ENCODE measurements at places on chromosomes 5 and 9.

DNA sequence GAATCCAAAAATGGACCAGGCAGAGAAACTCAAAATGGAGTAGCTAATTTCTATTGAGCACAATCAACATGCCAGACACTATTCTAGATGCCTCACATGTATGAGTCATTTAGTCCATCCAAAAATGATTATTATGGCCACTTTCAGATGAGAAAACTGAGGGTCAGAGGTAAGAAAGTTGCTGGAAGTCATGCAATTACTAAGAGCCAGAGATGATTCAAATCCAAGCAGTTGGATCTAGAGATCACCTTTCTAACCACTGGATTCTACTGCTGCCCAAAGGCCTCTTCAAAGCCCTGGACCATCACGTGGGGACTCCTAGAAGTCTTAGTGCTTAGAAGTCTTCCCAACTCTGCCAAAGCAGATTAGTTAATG lies 51.8 kb upstream of the HMHB1 start:
- DNase-seq: no peak

DNA sequence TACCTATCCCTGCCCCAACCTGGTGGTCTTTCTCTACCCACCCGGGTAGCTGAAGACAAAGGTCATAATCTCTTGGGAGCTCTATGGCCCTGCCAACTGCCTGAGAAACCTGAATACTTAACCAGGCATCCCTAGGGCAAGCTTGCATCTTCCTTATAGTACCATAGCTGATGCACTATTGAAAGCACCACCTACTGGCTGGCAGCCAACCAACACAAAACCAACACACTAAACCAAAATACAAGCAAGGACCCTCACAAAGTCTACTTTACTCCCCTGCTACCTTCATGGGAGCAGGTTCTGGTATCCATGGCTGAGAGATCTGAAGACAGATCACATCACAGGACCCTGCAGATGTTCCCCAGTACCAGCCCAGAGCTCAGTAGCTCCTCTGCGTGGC lies 171.8 kb upstream of the TAS2R1 start:
- DNase-seq: no peak

GRCh38 chr5:180825768-180826525 lies 23.3 kb upstream of the MGAT1 start:
- no peak for DNase-seq

DNA sequence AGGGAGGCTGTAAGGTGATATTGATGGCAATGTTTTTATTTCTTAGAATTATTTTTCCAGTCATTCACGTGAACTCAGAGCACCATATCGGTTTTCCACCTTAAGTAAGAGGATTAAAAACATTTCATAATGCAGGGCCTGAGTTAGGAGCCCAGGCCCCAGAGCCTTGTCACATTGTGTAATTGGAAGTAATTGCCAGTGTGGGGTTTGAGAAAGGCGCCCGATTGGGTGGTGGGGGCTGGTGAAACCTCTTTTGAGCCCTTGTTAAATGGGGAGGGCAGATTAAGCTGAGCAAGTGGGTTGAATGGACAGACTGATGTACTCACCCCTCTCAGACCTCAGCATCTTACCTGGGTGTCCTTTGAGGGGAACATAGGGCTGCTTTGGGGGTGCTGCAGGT lies 116.7 kb upstream of the PITX1 start:
- DNase-seq: no peak

DNA sequence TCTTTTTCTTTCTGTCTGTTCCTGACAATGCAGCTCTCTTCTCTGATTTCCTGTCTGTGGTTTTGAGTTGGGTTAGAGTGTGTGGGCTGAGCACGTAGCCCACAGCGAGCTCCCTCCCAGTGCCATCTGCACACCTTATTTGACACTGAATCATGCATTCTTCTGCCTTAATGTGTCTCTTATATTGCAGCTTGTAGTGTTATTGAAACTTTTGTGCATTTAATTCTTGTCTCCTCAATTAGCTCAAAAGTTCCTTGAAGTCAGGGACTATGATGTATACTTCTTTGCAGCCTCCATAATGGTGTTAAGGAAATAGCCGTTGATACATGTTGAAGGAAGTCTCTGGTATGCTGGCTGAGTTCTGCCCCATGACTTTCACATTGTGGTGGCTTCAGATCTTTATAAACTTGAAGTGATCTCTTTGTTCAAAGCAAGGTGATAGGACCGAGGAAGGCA lies 576.2 kb upstream of the CLINT1 start:
- DNase-seq: peak; percentile 8

DNA sequence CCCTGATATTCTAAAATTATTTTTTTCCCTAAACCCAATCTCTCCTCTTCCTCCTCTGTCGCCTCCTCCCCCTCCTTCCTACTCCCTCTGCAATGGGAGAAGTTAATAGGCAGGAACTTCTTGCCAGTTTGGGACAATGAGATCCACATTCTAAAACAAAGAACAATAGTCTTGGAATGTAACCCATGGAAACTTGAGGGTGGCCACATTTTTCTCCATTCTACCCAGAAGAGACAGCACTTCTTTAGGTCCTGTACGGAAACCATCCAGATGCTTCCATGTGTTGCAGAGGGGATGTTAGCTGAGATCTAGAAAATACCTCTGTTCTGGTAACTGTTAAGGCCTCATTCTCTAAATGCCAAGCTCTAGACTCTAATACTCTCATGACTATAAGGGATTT lies 10.0 kb downstream of the SPARC start:
- DNase-seq: no peak

DNA sequence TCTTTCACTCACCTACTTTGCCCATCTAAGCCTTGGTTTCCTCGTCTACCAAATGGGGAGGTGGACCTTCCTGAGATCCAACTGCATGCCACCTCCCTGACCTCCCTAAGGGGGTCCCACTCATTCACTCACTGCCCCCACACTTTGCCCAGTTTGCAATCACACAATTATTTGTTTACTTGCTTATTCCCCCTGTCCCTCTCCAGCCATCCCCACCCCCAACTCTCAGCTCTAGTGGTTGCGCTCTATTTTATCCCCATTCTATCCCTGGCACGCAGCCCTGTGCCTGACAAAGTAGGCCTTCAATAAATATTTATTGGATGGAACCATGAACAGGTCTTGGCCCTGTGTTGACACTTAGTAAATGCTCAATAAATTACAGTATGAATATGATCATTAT lies 130.8 kb upstream of the LARP1 start:
- DNase-seq: no peak

DNA sequence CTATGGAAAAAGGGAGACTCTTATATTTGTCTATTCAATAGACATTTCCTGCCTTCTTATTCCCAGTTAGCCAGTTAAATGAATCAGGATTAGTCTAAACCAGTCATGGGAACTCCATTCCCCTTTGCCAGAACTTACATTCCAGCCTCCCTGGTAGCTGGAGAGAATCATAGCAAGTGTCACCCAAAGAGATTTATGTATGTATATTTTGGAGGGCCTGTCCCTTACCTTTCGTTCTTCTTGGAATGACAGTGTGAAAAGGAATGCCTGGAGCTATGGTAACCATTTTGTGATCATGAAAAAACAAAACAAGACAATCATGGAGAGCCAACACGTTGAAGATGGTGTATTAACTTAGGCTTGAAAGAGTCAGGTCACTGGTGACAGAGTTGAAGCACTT lies 627.7 kb downstream of the CCDC171 start:
- DNase-seq: no peak

GRCh38 chr5:6117212-6117611 lies 261.1 kb downstream of the MED10 start:
- no peak for DNase-seq

All from HTR-8/SVneo (cell line).